ENCODE measurements at places on chromosomes 3 and 15. TPM values are rescaled to one million over a fixed set of nuclear protein-coding genes. Genes with fewer than 3 reads are reported as not detected.

PARP6 gene
- total RNA-seq, result 81.0 TPM

UBL7 gene
- total RNA-seq, result 38.0 TPM

MAGI1 gene
- 0.06 TPM for total RNA-seq

RPN1 gene
- 106 TPM for total RNA-seq

HDC gene
- not detected for total RNA-seq
